SIG-M5 (cell line): ENCODE measurements at places on chromosomes 7 and 10.

DNA sequence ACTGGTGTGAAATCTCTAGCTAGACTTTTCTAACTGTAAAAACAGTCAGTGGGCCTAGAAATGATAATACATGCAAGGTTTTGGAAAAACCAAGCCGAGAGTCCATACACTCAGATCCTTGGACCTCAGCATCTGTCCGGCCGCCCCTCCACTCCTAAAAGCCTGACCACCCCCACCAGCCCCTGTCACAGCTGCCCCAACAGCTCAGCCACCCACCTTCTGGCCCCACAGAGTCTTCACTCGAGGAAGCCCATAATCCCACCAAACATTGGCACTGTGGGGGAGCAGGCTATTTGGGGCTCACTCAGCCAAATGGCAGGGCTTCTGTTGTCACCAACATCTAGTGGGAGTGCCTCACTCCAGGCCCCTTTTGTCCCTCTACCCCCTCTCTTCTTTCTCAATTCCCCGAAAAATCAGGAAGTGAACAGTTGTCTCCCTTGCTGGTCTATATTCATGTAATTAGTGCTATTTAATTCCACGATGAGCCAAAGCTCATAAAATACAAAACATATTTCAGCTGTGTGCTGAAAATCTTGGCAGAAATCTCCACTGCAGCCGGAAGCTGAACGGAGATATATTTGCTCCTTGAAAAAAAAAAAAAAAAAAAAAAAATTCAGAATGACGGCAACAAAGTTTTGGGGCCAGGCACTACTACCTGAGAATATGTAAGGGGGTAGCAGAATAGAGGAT lies 55.5 kb downstream of the PLXNA4 start:
- no peak for DNase-seq

- DNase-seq, result no peak
Measured at GRCh38 chr10:127292888-127293287, 96.5 kb upstream of the INSYN2A start.

- no peak for DNase-seq
Measured at GRCh38 chr10:113293167-113293566, 259.7 kb upstream of the HABP2 start.

DNA sequence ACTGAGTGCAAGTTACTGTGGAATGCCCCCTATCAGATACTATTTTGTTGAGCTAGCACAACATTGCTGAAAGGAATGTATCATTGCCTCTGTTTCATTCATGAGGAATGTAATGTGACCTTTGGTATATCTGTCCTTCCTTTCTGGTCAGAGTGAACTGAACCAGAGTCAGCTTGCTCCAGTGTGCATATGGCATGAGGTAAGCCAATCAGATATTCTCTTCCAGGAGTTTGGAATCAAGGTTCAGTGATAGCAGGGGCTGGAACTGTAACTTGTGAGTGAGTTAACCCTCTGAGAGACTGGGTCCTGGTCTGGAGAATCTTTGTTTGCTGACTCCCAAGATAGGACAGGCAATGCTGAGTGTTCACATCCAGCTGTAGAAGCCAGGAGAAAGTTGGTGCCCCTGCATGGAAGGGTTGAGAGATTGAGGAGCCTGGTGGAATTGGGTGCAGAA lies 45.3 kb upstream of the OSBPL3 start:
- DNase-seq, result no peak

DNA sequence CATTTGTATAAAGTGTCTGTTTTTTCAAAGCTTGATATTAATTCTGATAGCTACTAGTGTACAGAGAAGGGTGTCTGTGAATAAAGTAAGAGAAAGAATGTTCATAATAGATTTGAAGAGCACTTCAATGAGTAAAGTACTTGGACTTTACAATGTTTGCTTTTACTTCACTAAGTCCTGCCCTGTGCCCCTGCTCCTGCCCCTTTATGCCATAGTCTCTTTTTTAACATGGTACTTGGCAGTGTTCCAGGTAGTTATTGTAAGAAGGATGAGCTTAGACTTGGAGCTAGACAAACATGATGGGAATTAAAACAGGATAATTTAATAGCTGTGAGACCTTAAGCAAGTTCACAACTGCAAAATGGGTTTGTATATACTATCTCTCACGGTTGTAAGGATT lies 41.0 kb downstream of the ZEB1 start:
- DNase-seq, result no peak

- DNase-seq, result no peak
Measured at GRCh38 chr7:106281127-106281526, 3.7 kb downstream of the NAMPT start.

DNA sequence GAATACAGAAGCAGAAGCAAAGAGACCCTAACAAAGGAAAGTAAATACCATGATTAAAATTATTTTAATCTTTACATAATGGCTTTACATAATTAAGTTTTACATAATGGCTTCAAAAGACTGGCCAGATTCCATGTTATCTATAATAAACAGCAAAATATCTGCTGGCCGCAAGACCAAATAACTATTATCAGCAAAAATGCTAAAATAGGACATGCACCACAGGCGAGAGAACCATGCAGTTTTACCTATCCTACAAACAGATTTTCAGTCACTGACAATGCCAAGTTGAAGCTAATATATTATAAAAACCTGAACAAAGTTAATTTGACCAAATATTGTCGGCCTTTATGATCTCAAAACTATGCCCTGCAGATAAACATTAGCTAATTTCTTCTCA lies 34.2 kb upstream of the ANLN start:
- DNase-seq, result no peak

DNA sequence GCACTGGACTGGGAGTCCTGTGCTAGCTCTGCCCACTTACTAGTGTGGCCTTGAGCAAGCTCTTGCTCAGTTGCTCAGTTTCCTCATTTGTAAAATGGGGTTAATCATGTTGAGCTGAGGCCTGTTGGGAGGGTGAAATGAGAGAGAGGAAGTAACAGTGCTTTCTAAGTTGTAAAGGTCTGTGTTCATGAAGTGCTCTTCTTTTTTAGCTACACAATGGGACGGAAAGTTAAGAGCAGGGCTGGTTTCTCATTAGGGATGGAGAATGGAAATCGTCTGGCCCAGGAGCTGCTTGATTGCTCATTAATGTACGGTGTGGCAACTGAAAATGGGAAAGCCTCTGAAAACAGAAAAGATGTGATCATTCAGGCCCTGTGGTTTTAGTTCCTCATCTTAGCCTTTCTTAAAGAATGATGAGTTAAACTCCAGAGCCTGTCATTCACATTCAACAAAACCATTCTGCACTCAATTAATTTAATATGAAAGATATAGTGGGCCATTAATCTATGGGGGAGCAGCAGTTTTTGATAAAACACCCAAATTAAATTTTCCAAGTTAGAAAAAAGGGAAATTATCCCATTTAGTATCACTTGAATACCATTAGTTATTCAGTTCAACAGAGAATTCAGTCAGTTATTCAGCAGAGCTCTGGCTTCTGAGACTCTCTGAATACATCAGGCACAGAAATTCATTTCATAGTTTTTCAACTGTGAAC lies 60.5 kb downstream of the SH2D4B start:
- peak; percentile 32 for DNase-seq

GRCh38 chr7:2760098-2760889 lies 72.3 kb downstream of the AMZ1 start:
- DNase-seq, result no peak

- no peak for DNase-seq
Measured at GRCh38 chr10:48784031-48784430, 99.4 kb downstream of the WDFY4 start.

- DNase-seq, result no peak
Measured at GRCh38 chr10:102059987-102060386, 4.0 kb upstream of the ARMH3 start.

GRCh38 chr7:134845461-134845860 lies 66.0 kb downstream of the CALD1 start:
- no peak for DNase-seq

- peak; percentile 9 for DNase-seq
Measured at GRCh38 chr7:73683056-73683787, at the start of the genes BUD23 and DNAJC30. BUD23 (plus strand) TSS chr7:73683597; CDS start chr7:73683626, 29 bp downstream. DNAJC30 (minus strand) TSS chr7:73683453; CDS start chr7:73683423, 30 bp downstream.

DNA sequence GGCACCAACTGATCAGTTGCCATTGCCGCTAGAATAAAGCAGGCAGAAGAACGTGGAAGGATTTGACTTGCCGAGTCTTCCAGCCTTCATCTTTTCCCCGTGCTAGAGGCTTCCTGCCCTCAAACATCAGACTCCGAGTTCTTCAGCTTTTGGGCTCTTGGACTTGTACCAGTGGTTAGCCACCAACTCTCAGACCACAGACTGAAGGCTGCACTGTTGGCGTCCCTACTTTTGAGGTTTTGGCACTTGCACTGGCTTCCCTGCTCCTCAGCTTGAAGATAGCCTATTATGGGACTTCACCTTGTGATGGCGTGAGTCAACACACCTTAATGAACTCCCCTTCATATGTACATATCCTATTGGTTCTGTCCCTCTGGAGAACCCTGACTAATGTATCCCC lies 57.3 kb upstream of the KCND2 start:
- DNase-seq, result no peak

DNA sequence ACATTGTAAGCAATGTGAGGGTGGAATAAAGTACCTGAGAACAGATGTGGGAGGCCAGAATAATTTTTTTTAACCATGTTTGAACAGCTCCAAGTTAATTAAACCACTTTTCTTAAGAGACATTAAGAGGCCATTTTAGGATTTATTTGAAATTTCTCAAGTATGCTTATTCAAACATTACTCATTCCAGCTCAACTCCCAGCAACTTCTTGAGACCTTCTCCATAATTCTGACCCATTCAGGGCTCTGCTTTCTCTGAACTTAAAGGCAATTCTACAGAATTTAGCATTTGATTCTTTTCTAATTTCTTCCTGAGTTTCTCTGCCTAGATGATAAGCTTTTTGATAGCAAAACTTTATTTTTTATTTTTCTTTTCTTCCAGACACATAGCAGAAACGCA lies 314.5 kb downstream of the CAMK1D start:
- DNase-seq, result no peak

DNA sequence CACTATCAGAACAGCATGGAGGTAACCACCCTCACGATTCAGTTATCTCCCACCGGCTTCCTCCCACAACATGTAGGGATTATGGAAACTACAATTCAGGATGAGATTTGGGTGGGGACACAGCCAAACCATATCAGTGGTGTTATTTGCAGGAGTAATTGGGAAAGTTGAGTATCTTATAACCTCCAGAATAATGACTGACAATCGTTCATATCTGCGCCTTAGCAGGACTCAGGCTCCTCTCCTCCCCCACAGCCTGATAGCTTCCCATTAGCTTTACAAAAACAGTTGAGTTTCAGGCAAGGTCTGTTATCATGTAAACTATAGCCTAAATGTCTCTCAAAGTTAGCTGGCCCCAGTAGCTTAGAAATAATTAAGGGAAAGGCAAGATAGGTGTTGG lies 3.4 kb upstream of the ERCC6 start:
- no peak for DNase-seq

- DNase-seq, result no peak
Measured at GRCh38 chr7:96772139-96772694, 62.6 kb upstream of the SEM1 start.

DNA sequence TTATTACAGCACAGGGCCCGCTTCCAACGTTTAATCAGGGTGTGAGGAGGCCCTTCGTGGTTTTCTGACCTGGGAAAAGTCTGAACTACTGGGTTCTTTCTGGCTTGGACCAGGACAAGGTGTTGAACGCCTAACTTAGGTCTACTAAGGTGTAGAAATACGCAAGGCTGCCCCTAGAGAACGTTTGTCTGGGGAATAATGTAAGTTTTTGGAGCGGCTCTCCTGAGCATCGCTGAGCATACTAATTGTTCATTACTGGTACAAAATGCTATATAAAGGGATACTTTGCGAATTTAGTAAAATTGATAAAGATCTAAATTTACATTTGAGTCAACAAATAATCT lies 32.4 kb upstream of the TOMM7 start:
- DNase-seq, result no peak

GRCh38 chr10:104329735-104330134 lies 8.5 kb downstream of the ITPRIP start:
- DNase-seq, result no peak

- DNase-seq, result no peak
Measured at GRCh38 chr10:62373995-62374861, at the start of gene ZNF365. ZNF365 (plus strand) TSS chr10:62374369; CDS start chr10:62376194, 1,825 bp downstream.

DNA sequence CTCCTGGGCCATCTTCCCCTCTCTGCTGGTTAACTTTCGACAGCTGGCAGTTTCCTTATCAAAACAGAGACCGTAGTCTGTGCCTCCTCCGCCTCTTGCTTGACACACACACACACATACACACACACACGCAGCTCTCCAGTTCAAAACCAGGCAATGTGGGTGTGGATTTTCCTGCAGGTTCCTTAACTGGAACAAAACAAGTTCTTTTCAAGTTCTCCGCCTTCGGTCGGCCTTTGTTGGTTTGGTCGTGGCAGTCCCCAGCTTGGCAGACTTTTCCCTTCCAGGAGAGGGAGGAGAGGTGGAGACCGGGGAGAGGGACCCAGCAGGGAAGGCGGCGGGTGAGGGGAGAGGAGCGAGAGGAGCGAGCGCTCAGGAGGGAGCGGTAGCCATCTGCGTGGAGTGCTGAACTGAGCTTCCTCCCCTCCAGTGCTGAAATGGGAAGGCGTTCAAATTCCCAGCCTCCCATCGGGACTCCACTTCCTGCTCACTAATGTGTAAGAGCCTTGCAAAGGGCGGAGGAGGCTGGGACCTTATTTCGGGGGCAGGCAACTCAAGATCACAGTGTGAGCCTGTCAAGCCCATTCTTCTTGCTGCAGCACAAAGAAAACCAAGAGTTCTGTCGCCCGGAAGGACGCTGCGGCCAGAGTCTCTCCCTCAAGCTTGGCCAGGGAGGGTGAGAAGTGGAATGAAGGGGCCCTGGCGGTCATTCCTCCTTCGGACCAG lies 120.6 kb downstream of the PRPF18 start:
- DNase-seq, result no peak

DNA sequence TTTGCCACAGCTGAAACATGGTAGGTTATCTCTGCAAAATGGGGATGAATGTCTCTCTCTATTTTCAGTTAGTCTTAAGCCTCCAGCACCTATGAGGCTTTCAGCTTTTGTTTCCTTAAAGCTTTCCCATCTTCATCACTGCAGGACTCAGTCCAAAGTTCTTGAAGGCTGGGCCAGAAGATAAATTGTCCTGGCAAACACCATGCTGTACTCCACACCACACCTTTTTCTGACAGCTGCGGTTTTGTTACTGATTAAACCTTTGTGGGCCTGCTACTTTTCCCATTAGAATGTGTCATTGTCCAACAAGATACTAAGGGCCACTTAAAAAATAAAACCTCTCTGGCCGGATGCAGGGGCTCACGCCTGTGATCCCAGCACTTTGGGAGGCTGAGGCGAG lies 87.2 kb upstream of the A1CF start:
- DNase-seq, result no peak

DNA sequence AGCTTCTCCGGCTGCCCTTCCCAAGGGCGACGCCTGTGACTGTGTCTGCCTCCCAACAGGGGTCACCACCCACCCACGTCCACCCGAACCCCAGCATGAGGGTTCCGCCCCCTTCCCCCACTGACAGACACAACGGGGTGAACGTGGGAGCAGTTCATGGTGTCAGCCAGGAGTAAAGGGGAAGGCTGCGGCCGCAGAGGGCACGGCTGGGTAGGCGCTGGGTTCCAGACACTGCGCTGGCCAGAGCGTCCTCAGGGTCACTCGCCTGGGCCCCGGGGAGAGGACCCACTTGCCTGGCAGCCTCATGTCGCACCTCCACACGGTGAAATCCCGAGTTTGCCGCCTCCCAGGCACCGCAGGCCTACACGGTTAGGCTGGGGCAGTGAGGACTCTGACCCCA lies 21.1 kb downstream of the INTS1 start:
- no peak for DNase-seq
